Muscle of back (tissue), 13 donors: ENCODE measurements at places on chromosomes 1 and 21.

- peak; percentile 77 for DNase-seq
Observed at GRCh38 chr1:109790735-109791494, 27.2 kb upstream of the EPS8L3 start.

DNA sequence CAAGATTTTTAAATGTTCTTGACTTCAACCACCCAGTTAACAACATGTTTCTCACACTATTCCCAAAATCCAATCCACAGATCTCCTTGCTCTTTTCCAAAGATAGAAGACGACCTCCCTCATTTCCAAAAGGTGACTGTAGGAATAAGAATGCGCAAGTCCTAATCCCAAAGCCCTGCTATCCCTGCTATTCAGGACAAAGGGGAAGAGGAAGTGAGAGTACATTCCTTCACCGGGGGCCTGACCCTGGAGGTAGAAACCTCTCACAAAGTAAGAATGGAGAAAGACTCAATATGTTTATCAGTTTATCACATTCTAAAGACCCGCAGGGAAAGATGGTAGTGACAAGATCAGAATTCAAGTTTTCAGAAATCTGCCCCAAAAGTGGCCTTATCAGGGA lies 55.7 kb downstream of the PLEKHA6 start:
- DNase-seq: no peak

GRCh38 chr1:101187297-101187696 lies 49.5 kb upstream of the S1PR1 start:
- DNase-seq: no peak

GRCh38 chr1:7856345-7856744 lies 3.5 kb upstream of the UTS2 start:
- DNase-seq: no peak

GRCh38 chr1:215243345-215244054 lies 161.0 kb downstream of the KCNK2 start:
- DNase-seq: peak; percentile 8

DNA sequence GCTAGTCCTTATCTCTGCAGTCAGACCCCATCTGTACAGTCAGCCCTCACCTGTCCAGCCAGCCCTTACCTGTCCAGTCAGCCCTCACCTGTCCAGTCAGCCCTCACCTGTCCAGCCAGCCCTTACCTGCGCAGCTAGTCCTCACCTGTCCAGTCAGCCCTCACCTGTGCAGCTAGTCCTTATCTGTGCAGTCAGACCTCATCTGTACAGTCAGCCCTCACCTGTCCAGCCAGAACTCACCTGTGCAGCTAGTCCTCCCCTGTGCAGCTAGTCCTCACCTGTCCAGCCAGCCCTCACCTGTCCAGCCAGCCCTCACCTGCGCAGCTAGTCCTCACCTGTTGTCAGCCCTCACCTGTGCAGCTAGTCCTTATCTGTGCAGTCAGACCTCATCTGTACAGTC lies 506.8 kb downstream of the NPHP4 start:
- DNase-seq: no peak

- DNase-seq: no peak
Observed at GRCh38 chr1:74830766-74831165, 97.8 kb downstream of the TYW3 start.

GRCh38 chr1:101697072-101697471 lies 299.7 kb downstream of the OLFM3 start:
- DNase-seq: peak; percentile 65

DNA sequence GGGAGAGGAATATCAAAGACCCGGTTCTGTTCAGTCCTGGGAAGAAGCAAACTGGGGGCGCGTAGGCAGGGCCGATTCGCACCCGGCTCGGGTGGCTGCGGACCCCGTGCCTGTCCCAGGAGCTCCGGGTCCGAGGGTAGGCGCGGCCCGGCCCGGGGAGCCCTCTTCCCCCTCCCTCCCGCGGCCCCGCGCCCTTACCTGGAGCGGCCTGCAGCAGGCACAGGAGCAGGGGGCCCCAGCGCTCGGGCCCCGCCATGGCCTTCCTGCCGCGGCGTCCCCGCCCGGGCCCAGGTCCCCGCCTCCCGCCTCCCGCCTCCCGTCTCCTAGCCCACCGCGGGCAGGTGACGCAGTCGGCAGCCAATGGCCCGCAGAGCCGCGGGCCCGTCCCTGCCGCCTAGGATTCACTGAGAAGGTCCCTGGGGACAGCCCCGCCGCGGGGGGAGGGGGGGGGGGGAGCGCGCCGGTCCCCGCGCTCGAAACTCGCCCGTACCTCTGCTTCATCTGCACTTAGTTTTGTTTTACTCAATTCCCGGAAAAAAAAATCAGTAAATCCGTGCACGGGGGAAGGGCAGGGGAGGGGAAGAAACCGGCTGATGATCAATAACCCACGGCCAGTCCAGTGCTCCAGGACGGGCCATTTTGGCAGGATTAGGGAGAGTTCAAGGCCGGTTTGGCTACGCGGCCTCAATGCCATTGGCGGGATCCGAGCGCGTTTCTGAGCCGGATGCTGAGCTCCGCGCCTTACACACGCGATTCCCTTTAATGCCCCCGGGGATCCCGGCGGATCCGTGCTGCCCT lies at the start of gene IFNLR1:
Gene IFNLR1, minus strand, starts transcription at position 297 of the 798 bp plus-strand sequence. Its CDS starts 41 bp downstream, at position 256.
- DNase-seq: no peak

DNA sequence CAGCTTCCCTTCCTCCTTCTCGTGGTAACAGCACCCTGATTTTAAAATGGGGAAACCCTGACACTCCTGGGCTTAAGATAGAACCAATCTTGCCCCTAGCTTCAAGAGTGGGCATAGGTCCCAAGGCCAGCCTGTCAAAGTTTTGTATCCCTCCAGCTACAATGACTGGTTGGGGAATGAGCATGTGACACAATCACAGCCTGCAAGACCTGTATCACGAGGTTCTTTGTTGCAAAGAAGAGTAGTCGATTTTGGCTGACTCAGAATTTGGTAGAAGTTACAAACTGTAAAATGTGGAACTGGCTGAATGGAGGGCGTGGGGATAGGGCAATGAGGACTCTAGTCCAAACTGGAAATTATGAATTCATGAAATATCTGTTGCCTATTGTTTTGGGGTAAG lies 18.7 kb downstream of the CTSK start:
- DNase-seq: peak; percentile 28

GRCh38 chr1:202084791-202085681 lies 37.7 kb upstream of the GPR37L1 start:
- DNase-seq: no peak

DNA sequence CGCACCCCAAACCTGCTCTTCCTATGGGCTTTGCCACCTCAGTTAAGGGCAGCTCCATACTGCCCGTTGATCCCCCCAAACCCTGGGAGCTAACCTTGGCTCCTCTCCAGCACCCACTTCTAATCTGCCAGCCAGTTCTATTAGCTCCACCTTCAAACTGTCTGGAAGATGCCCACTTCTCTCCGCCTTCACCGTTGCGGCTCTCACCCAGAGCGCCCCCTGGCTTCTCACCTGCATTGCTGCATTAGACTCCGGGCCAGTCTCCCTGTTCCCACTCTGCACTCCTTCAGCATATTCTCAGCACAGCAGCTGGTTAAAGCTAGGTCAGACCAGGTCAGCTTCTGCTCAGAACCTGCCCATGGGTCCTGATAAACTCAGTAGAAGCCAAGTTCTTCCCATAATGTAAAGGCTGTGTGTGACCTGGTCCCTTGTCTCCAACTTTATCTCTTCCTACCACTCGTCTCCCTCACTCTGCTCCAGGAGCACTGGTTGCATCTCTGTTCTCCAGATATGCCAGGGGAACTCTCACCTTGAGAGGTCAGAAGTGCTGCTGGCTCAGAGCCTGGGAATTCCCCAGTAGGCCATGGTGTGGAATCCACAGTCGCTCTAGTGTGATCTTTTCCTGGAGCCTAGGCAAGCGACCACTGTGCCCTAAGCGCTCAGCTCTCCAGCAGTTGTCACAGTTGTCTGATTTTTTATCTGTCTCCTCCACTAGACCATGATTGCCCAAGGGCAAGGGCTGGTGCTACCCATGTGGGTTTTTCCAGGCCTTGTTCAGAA lies 150.3 kb downstream of the HMGB4 start:
- peak; percentile 29 for DNase-seq

- peak; percentile 77 for DNase-seq
Observed at GRCh38 chr1:165696625-165697100, 1.7 kb downstream of the ALDH9A1 start.

DNA sequence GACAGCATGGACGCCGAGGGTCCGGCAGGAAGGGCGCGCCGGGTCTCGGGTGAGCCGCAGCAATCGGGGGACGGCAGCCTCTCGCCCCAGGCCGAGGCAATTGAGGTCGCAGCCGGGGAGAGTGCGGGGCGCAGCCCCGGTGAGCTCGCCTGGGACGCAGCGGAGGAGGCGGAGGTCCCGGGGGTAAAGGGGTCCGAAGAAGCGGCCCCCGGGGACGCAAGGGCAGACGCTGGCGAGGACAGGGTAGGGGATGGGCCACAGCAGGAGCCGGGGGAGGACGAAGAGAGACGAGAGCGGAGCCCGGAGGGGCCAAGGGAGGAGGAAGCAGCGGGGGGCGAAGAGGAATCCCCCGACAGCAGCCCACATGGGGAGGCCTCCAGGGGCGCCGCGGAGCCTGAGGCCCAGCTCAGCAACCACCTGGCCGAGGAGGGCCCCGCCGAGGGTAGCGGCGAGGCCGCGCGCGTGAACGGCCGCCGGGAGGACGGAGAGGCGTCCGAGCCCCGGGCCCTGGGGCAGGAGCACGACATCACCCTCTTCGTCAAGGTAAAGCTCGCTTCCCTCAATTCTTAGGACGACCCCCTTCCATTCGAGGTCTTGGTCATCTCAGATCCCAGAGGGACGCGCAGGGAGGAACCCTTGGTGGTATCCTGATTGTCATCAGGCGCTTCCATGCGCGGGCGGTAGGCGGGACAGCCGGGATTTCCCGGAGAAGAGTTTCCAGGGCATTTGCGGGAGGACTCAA lies 1.6 kb downstream of the CLIC6 start:
- no peak for DNase-seq

GRCh38 chr1:93028542-93028941 lies 50.5 kb upstream of the MTF2 start:
- DNase-seq: no peak

DNA sequence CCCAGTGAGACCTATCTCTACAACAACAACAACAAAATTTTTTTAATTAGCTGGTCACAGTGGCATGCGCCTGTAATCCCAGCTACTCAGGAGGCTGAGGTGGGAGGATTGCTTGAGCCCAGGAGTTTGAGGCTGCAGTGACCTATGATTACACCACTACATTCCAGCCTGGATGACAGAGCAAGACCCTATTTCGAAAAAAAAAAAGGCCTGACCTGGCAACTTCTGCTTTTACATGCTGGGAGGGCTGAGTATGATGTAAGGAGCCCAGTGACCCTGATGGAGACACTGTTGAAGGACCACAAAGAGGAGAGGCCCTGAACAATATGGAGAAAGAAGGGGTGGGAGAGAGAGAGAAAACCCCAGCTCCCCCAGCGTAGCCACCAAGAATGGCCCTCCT lies 9.2 kb upstream of the VPS26C start:
- no peak for DNase-seq

DNA sequence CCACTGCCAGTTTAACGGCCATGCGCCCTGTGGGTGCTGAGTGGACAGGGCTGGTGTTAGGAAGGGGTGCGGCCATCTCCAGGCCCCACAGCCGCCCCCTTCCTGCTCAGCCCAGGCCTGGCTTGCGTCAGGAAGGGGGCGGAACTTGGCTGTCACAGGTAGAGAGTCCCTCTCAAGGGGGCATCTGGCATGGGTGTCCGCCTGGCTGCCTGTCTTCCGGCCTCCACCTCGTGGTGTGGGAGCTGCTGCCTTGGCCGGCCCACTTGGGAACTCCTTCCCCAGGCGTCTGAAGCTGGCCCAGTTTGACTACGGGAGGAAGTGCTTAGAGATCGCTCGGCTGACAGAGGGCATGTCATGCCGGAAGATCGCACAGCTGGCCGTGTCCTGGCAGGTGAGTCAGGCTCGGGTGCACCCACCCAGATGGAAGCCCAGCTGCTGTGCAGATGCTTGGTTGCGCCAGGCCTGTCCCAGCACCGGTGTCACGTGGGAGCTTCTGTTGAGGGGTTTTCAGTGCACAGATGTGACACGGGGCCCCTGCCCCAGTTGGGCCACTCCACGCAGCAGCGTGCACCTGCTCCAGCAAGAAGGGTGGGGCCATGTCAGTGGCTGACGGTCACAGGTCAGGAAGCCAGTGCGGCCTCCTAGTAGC lies 9.1 kb upstream of the ATAD3B start:
- no peak for DNase-seq

GRCh38 chr1:70441392-70442035 lies 30.4 kb downstream of the CTH start:
- no peak for DNase-seq

- no peak for DNase-seq
Observed at GRCh38 chr21:29639366-29640079, 300.3 kb downstream of the GRIK1 start.

GRCh38 chr1:179575497-179576314 lies at the start of gene NPHS2:
Gene NPHS2 (minus strand): TSS chr1:179575948. CDS start chr1:179575864, 84 bp downstream.
- no peak for DNase-seq

DNA sequence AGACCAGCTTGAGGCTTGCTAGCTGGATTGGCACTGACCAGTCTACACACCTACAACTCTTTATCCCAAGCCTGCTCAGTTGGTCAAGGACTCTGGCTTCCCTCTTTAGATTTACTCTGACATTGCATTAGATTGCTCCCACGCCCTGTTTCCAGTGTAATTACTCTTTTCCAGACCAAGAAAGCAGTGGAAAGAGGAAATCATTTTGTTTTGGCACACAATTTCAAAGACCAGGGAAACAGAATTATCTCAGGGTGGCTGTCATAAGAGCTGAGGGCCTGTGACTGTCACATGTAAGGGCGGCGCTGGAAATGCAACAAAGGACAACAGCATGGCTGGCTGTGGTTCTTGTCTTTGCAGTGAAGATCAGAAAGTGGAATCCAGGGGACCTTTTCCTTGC lies 302.7 kb downstream of the HHAT start:
- no peak for DNase-seq
